IPS DF 6.9 (cell line): ENCODE measurements at places on chromosomes 3 and 15.
A peak's percentile ranks its signal among the peaks of the same experiment; 100 is the strongest.

DNA sequence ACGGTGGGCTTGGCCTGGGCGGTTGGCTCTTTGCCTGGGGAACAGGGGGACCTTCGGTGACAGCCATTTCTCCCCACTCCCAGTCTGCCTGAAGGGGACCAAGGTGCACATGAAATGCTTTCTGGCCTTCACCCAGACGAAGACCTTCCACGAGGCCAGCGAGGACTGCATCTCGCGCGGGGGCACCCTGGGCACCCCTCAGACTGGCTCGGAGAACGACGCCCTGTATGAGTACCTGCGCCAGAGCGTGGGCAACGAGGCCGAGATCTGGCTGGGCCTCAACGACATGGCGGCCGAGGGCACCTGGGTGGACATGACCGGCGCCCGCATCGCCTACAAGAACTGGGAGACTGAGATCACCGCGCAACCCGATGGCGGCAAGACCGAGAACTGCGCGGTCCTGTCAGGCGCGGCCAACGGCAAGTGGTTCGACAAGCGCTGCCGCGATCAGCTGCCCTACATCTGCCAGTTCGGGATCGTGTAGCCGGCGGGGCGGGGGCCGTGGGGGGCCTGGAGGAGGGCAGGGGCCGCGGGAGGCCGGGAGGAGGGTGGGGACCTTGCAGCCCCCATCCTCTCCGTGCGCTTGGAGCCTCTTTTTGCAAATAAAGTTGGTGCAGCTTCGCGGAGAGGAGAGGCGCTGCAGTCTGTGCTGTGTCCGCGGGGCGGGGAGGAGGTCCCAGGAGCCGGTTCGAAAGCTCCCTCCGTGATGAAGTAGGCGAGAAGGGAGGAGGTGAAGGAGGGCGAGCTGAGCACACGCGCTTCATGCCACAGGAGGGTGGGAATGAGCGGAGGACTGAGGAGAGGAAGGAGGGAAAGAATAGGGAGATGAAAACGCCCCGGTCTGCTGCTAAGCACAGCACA is 9.6 kb downstream of the CLEC3B start:
- H3K4me3 ChIP-seq, result 0 out of 2 replicates have a peak overlapping the region, but pooled peaks have one; percentile 1
- DNase-seq, result no peak
- no peaks in the 10 kb centered on the region for H3K36me3 ChIP-seq
- peaks cover 14% of the 10 kb centered on the region; the same call in 1 of the 2 replicates for H3K27me3 ChIP-seq

DNA sequence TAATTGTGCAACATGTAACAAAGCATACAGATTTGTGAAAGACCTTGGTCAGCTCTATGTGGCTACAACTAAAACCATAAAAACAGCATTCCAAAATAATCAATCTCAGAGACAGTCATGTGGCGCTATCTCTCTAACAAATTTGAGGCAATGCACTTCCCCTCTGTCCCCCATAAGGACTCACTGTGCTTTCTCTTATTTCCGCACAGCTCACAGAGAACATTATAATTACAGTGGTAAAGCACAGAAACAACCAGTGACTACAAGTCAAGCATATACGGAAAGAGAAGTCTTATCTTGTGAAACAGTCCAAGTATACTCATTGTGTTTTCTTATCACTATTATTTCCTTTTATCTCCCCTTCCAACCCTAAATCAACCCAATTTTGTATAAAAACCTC is 64.3 kb downstream of the RYK start:
- H3K27me3 ChIP-seq, result no peaks in the 10 kb centered on the region
- no peak for DNase-seq
- no peak overlapping the region for H3K27ac ChIP-seq
- H3K36me3 ChIP-seq, result no peaks in the 10 kb centered on the region

GRCh38 chr3:18951333-18951732 is 197.0 kb upstream of the KCNH8 start:
- H3K36me3 ChIP-seq, result no peaks in the 10 kb centered on the region
- no peak overlapping the region for H3K4me3 ChIP-seq
- no peak for DNase-seq
- H3K27me3 ChIP-seq, result no peaks in the 10 kb centered on the region
- H3K27ac ChIP-seq, result no peak overlapping the region

DNA sequence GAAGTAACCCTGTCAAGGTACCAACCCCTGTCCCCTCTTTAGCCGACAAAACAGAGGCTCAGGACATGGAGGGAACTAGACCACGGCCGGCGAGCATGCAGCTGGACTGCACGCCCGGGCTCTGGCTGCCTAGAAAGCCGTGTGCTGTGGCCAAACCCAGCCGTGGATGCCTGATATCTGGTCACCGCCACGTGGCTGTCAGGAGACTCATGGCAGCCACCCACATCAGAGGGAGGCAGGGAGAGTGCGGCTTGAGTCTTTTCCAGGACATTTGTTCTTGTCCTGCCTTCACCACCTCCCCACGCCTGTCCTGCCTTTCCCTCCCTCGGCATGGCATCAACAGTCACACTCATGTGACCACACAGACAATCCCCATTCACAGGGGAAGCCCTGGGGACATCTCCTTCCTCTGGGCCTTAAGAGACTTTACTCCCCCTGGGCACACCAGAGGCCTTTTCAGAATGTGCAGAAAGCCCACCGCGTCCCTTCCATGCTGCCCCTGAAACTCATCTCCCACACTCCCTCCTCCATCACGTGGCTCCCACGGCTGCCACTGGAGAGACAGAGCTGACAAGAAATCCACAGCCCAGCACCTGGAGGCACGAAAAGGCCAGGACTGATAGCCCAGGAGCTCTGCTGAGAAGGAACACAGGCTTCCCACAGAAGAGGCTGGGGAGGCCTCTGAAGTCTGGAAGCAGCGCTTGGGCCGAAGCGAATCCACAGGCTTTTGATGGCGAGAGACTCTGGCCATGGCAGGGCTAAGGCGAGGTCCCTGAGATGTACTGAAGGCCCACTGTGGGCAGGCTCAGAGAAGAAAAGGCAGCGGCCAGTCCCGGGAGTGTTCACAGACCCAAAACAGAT is 71.2 kb upstream of the IQSEC1 start:
- H3K36me3 ChIP-seq, result no peaks in the 10 kb centered on the region
- no peak for DNase-seq
- H3K4me3 ChIP-seq, result no peak overlapping the region
- H3K27ac ChIP-seq, result no peak overlapping the region

DNA sequence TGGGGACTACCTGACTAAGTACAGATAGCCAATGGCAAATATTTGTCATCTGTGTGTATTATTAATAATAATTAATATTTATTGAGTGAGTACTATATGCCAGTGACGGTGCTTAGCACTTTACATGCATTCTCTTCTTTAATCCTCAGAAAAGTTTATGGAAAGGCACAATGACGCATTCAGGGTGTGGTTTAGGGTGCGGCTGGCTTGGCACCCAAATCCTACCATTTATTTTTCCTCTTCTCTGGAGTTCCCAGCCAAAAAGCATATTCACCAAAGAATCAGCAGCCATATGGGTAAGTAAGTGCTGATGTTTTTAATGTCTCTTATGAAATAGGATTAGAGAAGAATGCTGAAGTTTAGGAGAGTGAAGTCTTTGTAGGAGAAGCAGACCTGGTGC is 140.4 kb upstream of the TP63 start:
- H3K36me3 ChIP-seq, result no peaks in the 10 kb centered on the region
- no peaks in the 10 kb centered on the region for H3K4me1 ChIP-seq
- no peak overlapping the region for H3K4me3 ChIP-seq
- no peak overlapping the region for H3K27ac ChIP-seq

- no peaks in the 10 kb centered on the region for H3K36me3 ChIP-seq
- H3K27me3 ChIP-seq, result no peaks in the 10 kb centered on the region
- no peak for DNase-seq
- no peak overlapping the region for H3K27ac ChIP-seq
Observed at GRCh38 chr15:95511671-95512070, 818.8 kb upstream of the NR2F2 start.

DNA sequence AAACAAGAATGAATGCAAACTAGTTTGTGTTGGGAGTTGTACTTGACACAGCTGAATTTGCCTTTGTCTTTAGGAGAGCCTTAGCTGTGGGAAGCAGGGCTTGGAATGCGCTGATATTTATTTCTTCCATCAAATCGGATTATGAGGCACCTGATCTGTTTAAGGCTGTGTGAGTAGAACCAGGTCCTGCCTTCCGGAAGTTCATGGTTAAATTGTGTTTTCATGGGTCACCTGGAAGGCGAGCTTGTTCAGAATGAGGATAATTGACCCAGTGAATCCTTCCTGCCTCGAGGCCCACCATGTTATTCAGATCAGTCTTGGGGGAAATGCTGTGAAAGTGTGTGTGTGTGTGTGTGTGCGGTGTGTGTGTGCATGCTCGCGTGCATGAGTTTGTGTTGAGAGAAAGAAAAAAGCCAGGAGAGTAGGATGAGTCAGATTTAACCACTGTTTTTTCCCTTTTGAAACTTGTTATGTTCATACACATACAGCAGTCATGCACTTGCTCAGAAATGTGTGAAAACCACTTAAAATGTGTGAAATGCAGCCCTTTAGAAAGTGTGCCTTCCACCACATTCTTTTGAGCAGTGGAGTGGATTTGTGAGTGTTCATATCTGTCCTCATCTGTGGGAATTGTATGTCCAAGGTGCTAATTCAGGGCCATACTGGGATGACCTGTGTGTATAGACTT is 36.7 kb downstream of the SMAD3 start:
- H3K27me3 ChIP-seq, result no peaks in the 10 kb centered on the region
- H3K4me1 ChIP-seq, result 0 out of 2 replicates have a peak, but pooled peaks cover 1% of the 10 kb centered on the region
- DNase-seq, result no peak
- no peaks in the 10 kb centered on the region for H3K36me3 ChIP-seq
- H3K27ac ChIP-seq, result no peak overlapping the region

- no peak overlapping the region for H3K27ac ChIP-seq
- no peak for DNase-seq
- H3K27me3 ChIP-seq, result no peaks in the 10 kb centered on the region
- H3K4me1 ChIP-seq, result no peaks in the 10 kb centered on the region
Observed at GRCh38 chr3:131636266-131636775, 133.6 kb upstream of the MRPL3 start.

DNA sequence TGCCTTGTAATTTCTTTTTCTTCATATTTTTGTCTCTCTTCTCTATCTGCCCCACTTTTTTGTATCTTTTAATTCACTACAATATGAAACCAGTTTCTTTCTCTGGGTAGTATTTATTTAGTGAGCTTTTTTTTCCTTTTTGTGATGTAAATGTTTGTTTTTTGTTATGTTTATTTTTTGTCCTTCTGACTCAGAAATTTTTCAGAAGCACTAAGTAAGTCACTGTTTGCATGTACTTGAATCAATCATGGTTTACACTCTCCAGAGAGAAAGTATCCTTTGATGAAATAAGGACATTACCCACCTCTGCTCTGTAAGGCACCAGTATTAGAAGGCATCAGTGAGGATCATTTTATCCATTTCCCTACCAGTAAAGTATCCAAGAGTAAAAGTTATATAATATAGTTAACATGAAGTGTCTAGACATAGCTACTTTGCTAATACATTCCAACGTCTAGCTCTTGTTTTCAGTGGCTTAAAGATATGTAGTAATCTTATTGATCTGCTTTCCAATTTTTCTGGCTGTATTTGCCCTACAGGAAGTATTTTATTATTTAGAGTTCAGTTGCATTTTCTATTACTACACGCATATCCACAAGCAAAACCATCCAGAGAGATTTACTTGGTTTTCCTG is 25.4 kb downstream of the FILIP1L start:
- DNase-seq, result no peak
- no peaks in the 10 kb centered on the region for H3K36me3 ChIP-seq
- H3K27ac ChIP-seq, result no peak overlapping the region
- H3K27me3 ChIP-seq, result no peaks in the 10 kb centered on the region
- no peak overlapping the region for H3K4me3 ChIP-seq

GRCh38 chr3:161866176-161866575 is 369.6 kb downstream of the OTOL1 start:
- no peak for DNase-seq
- H3K36me3 ChIP-seq, result no peaks in the 10 kb centered on the region
- no peak overlapping the region for H3K27ac ChIP-seq
- no peaks in the 10 kb centered on the region for H3K4me1 ChIP-seq
- H3K4me3 ChIP-seq, result no peak overlapping the region

GRCh38 chr3:190426806-190427507 is 22.7 kb downstream of the TMEM207 start:
- H3K36me3 ChIP-seq, result no peaks in the 10 kb centered on the region
- no peaks in the 10 kb centered on the region for H3K27me3 ChIP-seq
- DNase-seq, result no peak
- H3K4me1 ChIP-seq, result no peaks in the 10 kb centered on the region
- H3K27ac ChIP-seq, result no peak overlapping the region

DNA sequence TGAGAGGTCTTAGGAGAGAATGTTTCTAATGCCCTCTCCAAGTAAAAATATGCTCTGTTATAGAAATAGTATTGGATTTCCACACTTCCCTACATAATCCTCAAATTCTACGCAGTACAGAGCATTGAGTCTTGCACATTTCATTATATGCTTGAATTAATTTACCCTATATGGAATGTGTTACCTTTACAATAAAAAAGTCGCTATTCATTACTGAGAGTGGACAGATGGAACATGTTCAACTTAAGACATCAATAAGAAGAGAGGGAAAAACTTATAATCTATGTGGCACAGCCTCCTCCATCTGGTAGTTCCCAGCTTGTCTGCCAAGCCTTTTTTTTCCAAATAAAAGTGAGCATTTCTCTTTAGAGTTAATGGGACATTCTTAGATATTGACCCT is 417.9 kb downstream of the MECOM start:
- H3K4me3 ChIP-seq, result no peak overlapping the region
- no peak overlapping the region for H3K27ac ChIP-seq
- no peaks in the 10 kb centered on the region for H3K36me3 ChIP-seq
- no peaks in the 10 kb centered on the region for H3K27me3 ChIP-seq
- H3K4me1 ChIP-seq, result peaks cover 4% of the 10 kb centered on the region
- DNase-seq, result no peak

DNA sequence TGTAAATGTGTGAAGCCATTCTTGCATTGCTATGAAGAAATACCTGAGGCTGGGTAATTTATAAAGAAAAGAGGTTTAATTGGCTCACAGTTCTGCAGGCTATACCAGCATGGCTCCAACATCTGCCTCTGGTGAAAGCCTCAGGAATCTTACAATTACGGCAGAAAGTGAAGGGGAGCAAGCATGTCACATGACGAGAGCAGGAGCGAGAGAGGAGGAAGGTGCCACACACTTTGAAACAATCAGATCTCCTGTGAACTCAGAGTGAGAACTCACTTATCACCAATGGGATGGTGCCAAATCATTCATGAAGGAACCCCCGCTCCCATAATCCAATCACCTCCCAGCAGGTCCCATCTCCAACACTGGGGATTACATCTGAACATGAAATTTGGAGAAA is 213.6 kb upstream of the TSC22D2 start:
- H3K27me3 ChIP-seq, result no peaks in the 10 kb centered on the region
- no peak for DNase-seq
- H3K4me1 ChIP-seq, result no peaks in the 10 kb centered on the region
- no peak overlapping the region for H3K4me3 ChIP-seq
- H3K27ac ChIP-seq, result no peak overlapping the region
- no peaks in the 10 kb centered on the region for H3K36me3 ChIP-seq

DNA sequence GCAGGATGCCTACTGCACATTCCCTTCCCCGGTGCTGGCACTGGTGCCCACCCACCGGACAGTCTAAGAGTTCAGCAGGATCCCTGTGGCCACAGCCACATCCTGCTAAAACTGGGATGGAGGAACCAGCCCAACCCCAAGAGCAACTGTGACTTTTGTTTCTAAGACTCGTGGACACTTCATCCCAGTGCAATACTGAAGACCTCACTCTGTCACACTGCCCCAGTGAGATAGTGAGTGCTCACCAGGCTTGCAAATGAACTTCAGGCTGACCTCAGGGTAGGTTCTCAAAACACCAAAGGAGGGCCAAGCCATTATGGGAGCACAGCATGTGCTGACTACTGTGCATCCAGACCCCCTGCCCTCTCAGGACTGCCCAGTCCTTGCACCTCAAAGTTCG is 46.7 kb upstream of the MTMR14 start:
- H3K36me3 ChIP-seq, result no peaks in the 10 kb centered on the region
- H3K4me3 ChIP-seq, result no peak overlapping the region
- peaks cover 2% of the 10 kb centered on the region; the same call in 1 of the 2 replicates for H3K4me1 ChIP-seq
